NB4 (cell line): ENCODE measurements at places on chromosomes 3 and 15.
A peak's percentile ranks its signal among the peaks of the same experiment; 100 is the strongest.

DNA sequence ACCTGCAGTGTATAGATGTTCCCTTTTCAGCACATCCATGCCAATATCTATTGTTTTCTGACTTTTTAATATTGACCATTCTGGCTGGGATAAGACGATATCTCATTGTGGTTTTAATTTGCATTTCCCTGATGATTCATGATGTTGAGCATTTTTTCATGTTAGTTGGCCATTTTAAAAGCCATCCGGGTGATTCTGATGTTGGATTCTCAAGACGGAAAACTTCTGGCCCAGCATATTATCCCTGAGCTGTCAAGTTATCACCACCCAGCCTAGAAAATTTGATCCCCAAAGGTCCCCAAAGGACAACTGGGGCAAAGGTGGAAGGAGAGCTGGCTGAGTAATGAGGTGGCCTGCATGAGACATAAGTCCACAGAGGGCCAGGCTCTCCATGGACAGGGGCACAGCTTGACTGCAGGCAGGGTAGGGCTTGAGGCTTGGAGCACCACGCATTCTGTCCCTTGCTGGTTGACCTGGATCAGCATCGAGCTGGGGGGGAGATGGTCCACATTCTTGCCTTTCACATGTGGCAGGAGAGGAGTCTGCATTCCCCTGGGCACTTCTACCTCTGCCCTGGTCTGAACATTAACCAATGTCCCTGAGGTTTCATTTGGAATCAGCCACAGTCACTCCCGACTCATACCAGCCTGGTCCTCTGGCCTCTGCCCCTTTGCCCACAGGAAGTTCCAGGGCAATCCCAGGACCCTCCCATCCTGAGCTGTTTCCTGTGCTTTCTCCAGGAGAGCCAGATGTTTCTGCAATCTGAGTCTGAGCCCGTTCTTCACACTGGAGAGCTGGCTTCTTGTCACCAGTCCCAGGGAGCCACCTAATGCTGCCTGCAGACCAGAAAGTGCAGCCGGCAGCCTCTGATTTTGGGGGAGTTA is 69.2 kb downstream of the ISG20 start:
- no peak for DNase-seq

DNA sequence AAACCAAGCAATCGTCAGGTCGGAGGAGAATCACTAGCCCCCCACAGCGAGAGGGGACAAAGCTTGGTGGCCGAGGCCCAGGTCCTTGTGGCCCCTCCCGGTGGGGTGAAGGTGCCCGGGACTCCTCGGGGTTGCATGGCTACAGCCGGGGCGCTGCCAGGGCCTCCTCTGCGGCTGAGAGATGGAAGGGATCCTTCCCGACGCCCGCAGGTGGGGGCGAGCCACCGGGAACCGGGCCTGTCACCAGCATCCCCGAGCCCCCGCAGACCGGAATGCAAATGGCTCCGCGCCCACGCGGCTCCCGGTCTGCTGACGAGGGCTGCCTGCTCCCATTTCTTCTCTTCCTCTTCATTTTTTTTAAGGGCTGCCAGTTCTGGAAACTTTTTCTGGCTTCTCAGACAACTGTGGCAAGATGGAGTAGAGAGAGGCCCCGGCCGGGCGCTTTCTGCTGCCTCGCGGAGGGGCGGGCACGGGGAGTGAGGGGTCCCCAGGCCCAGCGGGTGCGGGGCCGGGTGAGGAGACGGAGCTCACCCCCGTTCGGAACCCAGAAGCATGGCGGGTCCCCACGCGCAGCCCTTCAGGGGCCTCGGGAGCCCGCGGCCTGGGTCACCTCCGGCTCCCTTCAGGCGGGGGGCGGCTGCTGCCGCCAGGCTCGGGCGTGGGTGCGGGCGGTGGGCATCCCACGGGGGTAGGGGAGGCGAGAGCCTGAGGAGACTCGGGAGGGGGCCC is 27.5 kb downstream of the MELTF start:
- no peak for DNase-seq

- DNase-seq: no peak
These were observed 25.7 kb upstream of the RAD18 start for GRCh38 chr3:8988791-8989558.

DNA sequence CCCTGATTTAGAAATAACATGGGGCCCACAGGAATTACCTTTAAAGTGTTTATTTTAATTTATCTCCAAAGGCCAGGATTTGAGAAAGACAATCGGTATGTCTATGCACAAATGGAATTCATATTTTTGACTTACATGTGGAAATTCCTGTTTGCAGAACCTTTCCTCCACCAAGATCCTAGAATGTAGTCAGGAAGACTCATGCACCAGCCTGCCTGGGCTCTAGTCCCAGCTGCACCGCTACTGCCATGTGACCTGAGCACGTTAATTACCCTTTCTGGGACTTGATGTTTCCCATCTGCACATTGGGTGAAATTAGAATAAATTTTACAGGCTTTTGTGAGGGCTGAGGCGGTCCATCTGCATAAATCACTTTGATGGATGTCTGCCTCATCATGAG is 194.2 kb downstream of the ATP10A start:
- no peak for DNase-seq

DNA sequence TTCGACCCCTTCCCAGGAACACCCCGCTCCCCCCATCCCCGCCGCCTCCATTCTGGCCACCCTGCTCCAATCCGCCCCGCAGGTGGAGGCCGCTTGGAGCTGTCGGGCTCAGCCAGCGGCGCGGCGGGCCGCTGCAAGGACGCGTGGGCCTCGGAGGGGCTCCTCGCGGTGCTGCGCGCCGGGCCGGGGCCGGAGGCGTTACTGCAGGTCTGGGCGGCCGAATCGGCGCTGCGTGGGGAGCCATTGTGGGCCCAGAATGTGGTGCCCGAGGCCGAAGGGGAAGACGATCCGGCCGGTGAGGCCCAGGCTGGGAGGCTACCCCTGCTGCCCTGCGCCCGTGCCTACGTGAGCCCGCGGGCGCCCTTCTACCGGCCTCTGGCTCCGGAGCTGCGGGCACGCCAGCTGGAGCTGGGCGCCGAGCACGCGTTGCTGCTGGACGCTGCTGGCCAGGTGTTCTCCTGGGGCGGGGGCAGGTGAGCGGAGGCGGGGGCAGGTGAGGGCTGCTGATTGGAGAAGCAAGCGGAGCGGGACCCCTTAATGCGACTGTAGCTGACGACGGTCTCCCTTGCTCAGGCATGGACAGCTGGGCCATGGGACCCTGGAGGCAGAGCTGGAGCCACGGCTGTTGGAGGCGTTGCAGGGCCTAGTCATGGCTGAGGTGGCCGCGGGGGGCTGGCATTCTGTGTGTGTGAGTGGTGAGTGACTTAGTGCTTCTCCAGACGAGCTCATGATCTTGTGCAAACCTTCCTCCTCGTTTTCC is 2.5 kb downstream of the RCCD1 start:
- no peak for DNase-seq

- DNase-seq: no peak
These were observed 31.6 kb downstream of the SCAP start for GRCh38 chr3:47444103-47444502.

DNA sequence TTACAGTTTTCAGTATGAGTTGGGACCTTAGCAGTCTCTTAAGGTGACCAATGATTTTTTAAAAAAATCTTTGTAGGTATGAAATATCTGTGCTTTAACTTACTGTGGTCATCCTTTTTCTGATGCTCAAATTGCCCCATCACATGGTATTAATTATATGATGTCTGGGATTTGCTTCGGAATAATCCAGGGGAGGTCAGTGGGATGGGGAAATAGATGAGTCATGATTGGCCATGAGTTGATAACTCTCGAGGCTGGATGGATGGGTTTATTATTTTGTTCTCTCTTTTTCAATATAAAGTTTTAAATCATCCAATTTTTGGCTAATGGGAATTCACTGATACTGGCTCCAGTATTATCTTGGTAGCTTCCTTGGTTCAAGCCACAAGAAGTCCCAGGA is 370.3 kb upstream of the TPM1 start:
- no peak for DNase-seq

- peak; percentile 79 for DNase-seq
These were observed 14.1 kb downstream of the WDR53 start for GRCh38 chr3:196554205-196554604.

GRCh38 chr3:13282986-13283876 is 136.9 kb downstream of the NUP210 start:
- peak; percentile 71 for DNase-seq

DNA sequence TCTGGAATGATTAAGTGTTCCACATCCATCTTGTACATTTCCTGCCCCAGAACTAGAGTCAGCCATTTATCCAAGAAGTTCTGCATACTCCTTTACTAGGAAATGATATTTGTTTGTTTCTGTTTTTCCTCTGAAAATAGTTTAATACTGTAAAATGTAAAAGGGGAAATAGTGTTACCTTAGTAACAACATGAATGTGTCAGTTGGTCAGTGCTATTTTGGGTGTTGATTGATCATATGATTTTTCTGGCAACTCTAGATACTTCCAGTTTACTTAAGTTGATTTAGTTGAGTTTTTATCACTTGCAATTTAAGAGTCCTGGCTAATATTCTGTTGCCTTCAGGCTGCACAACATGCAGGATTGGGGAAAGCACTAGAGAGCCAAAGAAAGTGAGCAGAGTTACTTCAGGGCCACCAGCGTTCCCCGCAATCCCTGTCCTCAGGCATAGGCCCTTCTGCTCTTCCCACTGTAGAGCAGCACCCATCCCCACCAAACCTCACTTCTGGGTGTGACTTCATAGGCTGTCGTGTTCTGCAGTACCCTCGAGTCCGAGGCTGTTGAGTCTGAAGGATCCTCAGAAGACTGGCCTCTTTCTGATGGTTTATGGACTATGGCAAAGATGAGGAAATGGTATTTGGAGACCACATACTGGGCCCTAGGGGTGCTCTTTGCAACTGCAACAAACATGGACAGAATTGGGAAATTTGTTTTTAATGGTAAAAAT is 69.0 kb downstream of the CHD2 start:
- peak; percentile 42 for DNase-seq

GRCh38 chr3:108669208-108669607 is 79.7 kb downstream of the DZIP3 start:
- no peak for DNase-seq

GRCh38 chr15:83592370-83593040 is 61.4 kb upstream of the ADAMTSL3 start:
- DNase-seq: no peak

DNA sequence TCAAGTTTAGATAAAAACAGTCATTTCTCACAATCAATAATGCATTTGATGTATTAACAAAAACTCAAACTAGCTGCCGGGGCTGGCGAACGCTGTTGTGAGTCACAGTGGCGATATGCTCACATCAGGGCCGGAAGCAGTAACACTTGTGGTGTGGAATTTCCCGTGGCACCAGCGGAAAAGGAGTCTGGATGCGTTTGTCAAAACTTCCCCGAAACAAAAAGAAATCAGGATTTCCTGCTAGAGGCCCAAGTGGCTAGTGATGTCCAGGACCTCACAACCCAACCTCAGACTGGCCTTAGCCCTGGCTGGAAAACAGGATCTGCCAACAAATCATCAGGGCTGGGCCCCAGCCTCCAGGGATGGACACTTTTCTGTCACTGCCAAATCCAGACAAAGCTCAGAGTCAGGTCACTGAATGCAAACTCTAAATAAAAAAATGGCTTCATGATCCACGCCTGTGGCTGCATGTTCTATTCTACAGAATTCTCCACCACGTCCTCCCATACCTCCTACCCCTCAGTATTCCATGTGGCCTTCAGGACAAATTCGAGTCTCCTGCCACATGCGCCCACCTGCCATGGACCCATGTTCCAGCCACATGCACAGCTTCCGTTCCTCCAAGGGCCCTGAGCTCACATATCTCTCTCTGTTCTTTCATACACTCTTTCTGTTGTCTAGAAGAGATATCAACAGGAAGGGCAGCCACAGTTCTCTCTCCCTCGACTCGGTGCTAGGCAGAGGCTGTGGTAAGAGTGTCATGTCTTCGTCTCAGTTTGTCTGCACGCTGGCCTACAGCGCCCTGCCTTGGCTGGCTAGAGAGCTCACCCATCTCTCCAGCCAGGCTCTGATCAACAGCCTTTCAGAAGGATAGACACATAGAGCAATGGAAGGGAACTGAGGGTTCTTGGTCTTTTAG is 35.4 kb downstream of the EHD4 start:
- no peak for DNase-seq

GRCh38 chr3:197218210-197218609 is 80.2 kb downstream of the DLG1 start:
- no peak for DNase-seq

- DNase-seq: no peak
These were observed 315.7 kb upstream of the SLCO3A1 start for GRCh38 chr15:91537856-91538255.

GRCh38 chr3:107850681-107851080 is 240.2 kb downstream of the CD47 start:
- peak; percentile 2 for DNase-seq
